ENCODE measurements at places on chromosomes 12 and 14.

- no peak for DNase-seq
Observed at GRCh38 chr14:100765296-100765695, 38.6 kb downstream of the DLK1 start.

DNA sequence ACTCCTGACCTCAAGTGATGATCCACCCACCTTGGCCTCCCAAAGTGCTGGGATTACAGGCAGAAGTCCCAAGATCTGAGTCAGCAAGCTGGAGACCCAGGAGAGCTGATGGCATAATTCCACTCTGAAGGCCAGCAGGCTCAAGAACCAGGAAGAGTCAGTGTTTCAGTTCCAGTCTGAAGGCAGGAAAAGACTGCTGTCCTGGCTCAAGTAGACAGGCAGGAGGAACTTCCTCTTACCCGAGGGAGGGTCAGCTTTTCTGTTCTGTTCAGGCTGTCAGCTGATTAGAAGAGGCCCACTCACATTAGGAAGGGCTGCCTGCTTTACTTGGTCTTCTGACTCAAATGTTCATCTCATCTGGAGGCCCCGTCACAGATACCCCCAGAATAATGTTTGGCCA lies 206.0 kb upstream of the MYL2 start:
- DNase-seq: no peak

DNA sequence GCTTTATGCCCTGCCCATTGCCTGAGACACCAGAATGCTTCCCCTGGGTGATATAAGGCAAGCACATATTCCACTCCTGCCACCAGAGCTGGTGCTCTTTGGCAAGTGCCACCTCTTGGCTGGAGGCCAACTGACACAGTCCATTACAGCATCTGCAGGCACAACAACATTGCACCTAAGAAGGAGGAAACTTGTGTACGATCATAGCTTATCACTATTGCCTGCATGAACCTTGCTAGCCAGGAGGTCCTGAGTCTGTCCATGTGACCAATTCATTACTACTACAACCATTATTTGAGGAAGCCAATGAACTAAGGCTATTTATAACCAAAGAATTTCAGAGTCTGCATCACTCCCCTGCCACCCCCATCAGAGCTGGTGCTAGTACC lies 119.8 kb upstream of the SCAF11 start:
- no peak for DNase-seq

DNA sequence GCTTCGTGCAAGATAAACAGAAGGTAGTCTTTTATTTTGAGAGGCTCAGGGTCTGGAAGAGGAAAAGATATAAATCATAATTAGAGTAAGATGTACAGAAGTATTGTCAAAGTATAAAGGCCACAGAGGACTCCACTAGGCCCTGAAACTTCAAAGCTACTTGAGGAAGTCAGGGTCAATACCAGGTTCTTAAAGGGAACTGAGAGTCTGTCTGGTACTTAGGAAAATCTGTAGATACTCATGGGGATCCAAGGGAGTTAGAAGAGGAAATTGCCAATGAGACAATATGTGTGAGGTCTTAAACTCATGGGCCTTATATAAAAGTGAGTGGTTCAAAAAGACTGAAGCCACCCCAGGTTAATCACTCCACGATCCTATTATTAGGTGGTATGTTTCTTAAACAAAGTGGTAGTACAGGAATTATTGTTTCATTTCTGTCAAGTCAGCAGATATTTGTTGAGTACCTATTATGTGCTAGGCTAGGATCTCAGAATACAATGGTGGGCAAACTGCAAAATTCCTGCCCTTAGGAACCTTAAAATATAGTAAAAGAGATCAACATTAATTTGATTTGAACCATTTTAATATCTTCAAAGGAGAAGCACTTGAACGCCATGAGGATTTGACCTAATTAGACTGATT lies 314.6 kb downstream of the ADAMTS20 start:
- DNase-seq: no peak

- no peak for DNase-seq
Observed at GRCh38 chr14:65334765-65335410, 77.6 kb upstream of the FUT8 start.

DNA sequence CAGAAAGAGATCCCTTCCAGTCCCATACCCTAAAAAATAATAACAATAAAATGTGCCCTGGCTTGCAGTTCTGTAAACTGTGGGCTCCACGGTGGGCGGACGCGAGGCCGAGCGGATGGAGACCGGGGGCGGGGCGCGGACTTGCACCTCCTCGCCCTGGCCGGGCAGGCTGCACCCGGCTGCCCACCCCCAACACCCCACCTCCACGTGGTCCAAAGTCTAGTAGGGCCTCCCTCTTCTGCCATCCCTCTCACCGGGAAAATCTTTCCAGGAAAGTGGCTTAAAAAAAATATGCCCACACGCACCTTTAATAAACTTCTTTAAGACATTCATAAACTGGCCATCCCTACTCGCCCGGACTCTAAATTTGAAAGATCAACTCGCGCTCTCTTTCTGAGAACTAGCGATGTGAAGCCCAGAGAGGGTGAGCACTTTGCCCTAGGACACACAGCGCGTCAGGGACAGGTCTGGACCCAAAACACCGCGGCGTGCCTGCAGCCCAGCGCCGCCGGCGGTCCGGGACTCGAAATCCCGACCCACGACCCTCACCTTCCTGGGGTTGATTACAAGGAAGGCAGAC lies 1.9 kb upstream of the BCL11B start:
- no peak for DNase-seq

DNA sequence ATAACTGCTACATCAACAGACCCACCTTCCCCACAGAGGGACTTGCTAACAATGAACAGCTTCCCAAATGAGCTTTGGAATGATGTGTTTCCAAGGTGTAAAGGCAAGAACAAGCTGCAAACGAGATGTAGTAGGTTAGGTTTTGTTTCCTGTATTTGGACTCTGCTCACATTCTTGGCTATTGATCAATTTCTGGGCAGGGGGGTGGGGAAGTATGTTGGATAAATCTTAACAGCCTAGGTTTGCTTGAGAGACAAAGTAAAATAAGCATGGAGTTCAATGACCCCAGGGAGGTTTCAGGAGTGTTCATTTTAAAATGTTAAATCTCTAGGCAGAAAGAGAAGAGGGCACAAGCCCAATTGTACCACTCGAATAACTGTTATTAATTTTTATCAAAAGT lies 146.6 kb downstream of the DPY19L2 start:
- DNase-seq: no peak

DNA sequence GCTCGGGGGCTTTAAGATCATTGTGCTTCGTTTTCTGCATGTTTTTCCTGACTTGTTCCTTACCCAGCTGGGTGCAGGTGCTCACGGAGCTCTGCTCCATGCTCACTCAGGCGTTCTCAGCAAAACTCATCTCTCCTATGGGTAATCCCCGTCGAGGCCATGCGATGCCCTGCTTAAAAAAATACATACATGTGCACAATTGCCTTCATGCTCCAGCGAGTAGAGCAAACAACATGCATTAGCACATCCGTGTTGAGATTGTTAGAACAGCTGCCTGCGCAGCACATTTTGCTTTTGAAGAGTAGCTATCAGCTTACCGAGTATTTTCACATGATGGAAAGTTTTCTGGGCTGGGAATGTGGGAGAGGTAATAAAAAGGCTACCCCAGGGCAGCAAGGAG lies 16.2 kb downstream of the AACS start:
- no peak for DNase-seq

DNA sequence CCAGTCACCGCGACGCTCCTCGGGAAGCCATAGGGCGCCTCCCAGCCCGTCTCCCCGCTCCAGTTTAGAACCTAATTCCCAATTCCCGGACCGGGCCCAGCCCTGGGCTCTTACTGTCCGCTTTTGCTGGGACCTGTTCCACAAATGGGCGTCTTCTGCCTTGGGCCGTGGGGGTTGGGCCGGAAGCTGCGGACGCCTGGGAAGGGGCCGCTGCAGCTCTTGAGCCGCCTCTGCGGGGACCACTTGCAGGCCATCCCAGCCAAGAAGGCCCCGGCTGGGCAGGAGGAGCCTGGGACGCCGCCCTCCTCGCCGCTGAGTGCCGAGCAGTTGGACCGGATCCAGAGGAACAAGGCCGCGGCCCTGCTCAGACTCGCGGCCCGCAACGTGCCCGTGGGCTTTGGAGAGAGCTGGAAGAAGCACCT lies 797 bp downstream of the UNG start:
- no peak for DNase-seq

DNA sequence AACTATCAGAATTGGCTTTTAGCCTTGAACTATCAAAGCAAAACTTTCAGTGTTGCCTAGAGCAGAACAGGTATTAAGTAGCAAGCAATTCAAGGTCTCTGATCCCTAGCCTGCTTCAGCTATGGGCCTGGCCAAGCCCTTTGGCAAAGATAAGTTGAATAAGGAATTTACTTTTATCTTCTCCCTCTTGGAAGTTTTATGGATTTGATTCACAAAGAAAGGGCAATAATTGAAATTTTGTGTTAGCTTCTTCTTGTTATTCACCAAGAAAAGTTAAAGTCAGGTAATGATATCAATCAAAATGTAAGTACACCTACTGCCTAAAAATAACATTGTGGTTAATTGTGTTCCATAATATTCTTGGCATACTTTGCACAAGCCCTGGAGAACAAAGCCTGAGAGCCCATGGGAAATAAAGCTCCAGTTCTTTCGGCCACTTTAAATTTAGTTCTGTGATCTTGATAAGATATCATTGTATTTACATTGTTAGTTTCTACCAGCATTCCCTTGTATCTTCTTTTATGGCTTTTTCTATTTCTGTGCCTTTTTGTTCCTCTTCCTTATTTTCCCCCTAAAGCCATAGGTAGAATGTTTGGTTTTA lies 158.0 kb downstream of the RAD51B start:
- no peak for DNase-seq

DNA sequence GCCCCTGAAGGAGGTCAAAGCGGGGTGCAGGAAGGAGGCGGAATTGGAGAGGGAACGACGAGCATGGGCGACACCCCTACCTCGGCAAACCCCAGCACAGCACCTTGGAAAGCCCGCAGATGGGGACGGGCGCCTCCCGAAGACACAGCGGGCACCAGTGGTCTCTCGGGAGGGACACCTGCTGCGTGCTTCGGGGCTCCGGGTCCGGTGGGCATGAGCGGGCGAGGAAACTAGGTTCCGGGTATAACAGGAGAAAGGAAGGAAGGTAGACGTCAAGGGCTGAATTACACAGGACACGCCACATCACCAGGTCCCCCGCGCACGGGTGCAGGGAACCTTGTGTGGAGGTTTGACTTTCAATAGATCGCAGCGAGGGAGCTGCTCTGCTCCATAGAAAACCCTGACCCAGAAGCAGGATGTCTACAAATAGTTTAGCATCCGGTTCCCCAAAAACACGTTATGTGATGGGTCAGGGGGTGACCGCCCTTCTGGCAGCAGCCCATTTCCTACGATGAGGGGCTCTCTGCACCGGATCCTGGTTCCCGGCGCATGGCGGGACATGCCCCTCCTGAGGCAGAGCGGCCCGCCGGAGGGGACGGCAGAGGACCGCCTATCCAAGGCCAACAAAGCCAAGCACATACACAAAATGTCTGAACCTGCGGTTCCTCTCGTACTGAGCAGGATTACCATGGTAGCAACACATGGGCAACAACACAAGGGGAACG lies 196.9 kb downstream of the ALG10 start:
- no peak for DNase-seq

GRCh38 chr12:92404259-92404894 lies 258.7 kb upstream of the BTG1 start:
- no peak for DNase-seq

GRCh38 chr12:10068644-10069043 lies 30.1 kb downstream of the CLEC1A start:
- no peak for DNase-seq

DNA sequence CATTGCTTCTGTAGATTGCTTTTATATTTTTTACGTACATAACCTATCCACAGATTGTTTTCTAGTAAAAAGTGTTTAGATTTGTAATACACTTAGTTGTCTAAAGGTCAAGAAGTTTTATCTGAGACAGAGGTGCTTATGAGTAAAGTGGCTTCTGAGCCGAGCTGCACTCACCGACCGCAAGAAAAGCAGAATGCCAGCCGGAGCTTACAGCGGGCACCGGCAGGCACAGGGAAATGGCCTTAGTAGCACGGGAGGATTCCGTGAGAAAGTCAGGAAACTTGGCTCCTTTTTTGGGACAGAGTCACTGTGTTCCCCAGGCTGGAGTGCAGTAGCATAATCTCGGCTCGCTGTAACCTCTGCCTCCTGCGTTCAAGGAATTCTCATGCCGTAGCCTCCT lies 29.8 kb downstream of the PIWIL1 start:
- DNase-seq: no peak

- no peak for DNase-seq
Observed at GRCh38 chr12:83092606-83093005, 405.9 kb downstream of the TMTC2 start.

GRCh38 chr14:91496790-91497189 lies 13.3 kb downstream of the PPP4R3A start:
- no peak for DNase-seq

DNA sequence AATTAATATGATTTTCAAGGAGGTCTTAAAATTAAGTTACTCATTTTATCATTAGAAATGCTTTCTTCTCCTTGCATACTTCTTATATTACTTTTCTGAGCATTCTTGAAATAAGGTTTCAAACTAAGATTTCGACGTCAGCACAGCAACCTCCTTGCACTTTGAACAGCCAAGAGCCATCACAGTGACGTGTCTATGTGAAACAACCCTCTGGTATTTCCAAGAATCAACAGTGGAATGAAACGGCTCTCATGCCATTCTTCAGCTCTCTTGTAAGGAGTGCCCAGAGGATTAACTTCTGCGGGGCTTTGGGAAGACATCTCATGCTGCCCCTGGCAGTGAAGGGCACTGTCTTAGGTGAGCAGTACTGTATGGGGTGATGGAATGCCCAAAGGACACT lies 109.2 kb downstream of the EFCAB11 start:
- no peak for DNase-seq

GRCh38 chr12:66280561-66280960 lies 21.7 kb upstream of the HELB start:
- DNase-seq: no peak

DNA sequence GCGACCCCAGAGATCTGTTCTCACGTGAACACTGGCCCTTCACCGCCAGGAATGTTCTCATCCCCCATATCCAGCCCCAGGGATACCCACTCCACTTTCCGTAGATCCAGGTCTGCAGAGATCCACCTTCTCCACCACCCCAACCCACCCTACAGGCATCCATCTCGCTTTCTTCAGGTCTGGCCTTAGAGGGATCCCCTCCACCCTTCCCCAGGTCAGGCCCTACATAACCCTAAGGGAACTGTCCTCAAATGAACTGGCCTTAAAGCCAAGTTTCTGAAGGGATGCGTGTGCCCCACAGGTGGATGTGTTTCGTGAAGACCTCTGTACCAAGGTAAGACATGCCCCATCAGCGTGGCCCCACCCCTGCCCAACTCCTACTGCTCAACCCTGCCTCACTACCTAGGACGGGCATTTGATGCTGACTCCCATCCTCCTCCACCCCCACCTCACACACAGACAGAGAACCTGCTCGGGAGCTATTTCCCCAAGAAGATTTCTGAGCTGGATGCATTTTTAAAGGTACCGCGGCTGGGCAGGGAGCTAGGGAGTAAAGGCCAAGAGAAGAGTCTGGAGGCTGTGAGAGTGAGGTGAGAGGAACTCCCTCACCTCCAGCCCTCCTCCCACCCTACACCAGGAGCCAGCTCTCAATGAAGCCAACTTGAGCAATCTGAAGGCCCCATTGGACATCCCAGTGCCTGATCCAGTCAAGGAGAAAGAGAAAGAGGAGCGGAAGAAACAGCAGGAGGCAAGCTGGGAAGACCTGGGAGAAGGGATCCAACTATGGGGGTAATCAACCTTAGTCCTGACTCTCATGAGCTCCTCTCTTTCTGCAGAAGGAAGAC lies 912 bp downstream of the PSME1 start:
- DNase-seq: no peak

Measured in thoracic aorta (tissue), 2 donors.